NAMALWA (cell line): ENCODE measurements at places on chromosomes 2 and 18.

- no peak for DNase-seq
These were observed 162.0 kb upstream of the NRP2 start for GRCh38 chr2:205520311-205520710.

DNA sequence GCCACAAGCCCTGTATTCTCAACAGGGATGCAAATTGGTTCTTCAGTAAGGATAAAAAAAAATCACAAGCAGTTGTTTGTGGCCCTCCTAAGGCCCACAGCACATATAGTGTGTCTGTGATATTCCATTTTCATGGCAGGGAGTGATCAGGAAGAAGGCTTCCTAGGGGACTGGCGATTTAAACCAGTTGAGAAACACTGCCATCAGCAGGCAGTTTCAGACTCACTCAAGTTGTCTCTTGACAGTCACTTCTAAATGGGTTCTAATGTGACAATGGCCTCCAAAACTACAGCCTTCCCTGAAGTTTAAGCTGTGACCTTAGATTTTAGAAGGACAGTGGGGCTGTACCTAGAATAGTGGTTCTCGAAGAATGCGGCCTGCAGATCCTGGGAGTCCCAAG is 6.0 kb downstream of the CIAO1 start:
- DNase-seq: no peak

- DNase-seq: no peak
These were observed 347.2 kb upstream of the NETO1 start for GRCh38 chr18:73214970-73215369.

- no peak for DNase-seq
These were observed 296.5 kb upstream of the THSD7B start for GRCh38 chr2:136468799-136469369.
